ENCODE measurements at places on chromosomes 5 and 9.

DNA sequence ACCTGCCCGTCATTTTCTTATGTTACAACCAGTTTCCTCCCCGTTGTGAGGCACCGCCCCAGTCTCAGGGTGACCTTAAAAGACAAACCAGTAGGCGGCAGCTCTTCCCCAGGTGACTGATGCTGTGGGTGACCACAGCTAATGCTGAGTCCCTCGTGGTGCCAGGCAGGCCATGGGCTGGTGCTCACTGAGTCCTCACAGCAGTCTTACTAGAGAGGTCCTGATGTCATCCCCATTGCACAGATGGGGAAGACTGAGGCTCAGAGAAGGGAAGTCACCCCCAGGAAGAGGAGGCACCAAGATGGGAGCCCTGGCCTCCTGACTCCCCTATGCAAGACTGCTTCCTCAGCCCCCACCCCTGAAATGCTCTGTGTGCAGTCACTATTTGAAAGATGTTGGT lies 978 bp downstream of the CFAP157 start:
- no peak for DNase-seq

DNA sequence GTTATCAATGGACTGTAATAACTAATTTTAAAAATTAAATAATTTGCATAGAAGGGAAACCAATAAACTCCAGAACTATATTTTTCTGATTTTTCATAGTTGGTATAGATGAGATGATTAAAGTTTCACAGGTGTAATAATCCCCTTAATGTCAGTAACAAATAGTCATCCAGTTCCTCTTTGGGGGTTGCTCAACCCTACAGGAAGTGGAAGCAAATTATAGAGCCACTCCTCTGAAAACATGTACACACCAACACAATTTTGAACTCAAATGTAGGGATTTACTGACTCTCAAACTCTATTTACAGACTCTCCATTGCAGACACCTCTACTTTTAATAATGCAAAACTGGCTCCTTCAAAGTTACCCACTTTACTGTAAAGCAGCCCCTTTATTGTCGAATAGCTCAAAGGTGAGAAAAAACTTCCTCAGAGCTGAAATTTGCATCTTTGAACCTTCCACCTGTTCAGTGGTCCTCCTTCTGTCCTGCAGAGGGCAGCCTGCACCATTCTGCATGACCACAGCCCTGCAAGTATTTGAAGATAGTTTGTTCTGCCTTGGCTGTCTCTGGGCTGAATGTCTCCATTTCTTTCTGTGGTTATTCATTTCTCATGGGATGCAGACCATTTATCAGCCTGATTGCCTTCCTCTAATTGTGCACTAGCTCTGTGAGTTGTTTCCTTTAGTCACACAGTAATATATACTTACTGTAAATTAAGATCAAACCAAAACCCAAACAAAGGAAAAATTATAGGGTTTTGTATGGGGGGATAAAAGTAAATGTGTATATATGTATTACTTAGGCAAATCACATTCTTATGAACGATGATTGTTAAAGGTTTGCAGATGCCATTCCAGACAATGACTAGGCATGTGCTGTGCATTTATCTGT lies 383.2 kb upstream of the SGCD start:
- no peak for DNase-seq

DNA sequence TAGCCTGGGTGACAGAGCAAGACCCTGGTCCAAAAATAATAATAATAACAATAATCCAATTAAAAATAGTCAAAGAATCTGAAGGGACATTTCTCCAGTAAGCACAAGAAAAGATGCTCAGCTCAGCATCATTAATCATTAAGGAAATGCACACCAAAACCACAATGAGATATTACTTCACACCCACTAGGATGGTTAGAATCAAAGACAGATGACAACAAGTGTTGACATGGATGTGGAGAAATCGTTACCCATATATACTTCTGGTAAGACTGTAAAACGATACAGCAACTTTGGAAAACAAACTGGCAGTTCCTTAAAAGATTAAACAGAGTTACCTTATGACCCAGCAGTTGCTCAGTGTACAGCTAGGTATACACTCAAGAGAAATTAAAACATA lies 5.3 kb upstream of the FANCG start:
- no peak for DNase-seq

DNA sequence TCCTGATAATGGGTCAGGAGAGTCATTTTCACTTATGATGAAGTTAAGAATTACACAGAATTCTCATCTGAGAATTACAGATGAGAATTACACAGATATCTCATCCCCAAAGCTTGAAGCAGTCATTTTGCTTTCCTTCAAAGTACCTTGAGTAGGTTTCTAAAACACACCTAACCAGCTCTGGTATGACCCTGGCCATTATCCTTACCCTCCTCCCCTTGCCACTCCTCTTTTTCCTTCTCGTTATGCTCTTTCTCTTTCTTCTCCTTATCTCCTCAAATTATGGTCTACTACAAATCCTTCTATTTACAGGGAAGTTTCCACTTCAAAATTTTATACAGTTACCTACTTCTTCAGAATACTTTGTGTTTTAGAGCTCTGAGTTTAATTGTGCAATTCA lies 44.5 kb downstream of the MEF2C start:
- DNase-seq, result no peak

DNA sequence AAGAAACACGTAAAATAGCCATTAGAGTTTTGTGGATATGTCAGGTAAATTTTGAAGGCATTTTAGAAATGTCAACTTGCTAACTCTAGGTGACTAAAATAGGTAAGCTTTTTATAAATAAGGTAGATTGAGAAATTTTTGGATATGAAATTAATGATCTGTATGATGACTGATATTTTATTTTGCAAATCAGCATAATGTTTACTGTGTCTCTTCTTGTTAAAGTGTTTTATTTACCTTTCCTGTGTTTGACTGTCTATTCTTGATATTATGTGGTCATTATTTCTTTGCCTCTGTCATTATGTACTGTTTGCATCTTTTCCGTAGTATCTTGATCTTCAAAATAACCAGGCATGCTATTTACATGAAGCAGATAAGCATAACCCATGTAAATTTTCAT lies 58.4 kb downstream of the ZCCHC7 start:
- DNase-seq, result no peak

DNA sequence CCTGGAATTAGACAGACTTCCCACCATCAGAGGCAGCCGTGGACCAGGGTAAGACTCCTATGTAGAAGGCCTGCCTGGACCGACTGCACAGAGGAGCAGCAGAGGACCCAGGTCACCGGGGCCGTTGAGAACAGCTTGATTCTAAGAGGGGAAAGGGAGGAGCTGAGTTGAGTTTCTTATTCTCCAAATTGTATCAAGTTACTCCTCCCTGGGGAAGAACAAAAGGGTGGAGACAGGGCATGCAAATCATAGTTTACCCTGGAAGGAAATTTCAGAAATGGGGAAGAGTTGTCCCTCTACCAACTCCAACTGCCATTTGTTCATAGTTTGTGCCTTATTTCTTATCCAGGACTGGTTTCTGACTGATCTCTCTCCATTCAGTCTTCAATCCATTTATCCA lies 20.9 kb upstream of the SLC31A2 start:
- no peak for DNase-seq

GRCh38 chr9:84151640-84152039 lies 171.0 kb downstream of the RMI1 start:
- no peak for DNase-seq

GRCh38 chr9:217950-218349 lies 3.3 kb downstream of the DOCK8 start:
- DNase-seq, result no peak

- DNase-seq, result no peak
These were observed 709.3 kb upstream of the RGMB start for GRCh38 chr5:98064118-98064685.

GRCh38 chr5:160467555-160468362 lies 46.1 kb downstream of the PTTG1 start:
- no peak for DNase-seq

DNA sequence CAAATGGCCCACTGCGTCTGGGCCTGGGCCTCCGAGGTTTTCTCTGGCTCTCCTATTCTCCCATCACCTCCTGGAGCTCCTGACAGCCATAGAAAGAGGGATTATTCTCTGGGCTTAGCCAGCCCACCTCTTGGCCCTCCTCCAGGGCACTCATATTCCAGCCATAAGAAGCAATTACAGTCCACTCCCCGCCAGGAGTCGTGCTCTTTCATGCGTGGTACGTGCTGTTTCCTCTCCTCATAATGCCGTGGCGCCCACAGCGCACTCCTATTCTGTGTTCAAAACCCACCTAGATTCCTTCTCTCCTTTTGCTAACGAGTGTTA lies 240.8 kb upstream of the ZNF462 start:
- DNase-seq, result no peak

GRCh38 chr5:89277816-89278215 lies 394.8 kb upstream of the MEF2C start:
- DNase-seq, result no peak

GRCh38 chr9:114382699-114383520 lies 4.9 kb downstream of the AKNA start:
- DNase-seq, result no peak

- DNase-seq, result no peak
These were observed 2.3 kb downstream of the CDKN2B-AS1 start for GRCh38 chr9:21996858-21997257.

GRCh38 chr5:149886692-149887470 lies 57.7 kb downstream of the PDE6A start:
- no peak for DNase-seq

GRCh38 chr5:89901346-89901745 lies 508.2 kb downstream of the CETN3 start:
- DNase-seq, result no peak

DNA sequence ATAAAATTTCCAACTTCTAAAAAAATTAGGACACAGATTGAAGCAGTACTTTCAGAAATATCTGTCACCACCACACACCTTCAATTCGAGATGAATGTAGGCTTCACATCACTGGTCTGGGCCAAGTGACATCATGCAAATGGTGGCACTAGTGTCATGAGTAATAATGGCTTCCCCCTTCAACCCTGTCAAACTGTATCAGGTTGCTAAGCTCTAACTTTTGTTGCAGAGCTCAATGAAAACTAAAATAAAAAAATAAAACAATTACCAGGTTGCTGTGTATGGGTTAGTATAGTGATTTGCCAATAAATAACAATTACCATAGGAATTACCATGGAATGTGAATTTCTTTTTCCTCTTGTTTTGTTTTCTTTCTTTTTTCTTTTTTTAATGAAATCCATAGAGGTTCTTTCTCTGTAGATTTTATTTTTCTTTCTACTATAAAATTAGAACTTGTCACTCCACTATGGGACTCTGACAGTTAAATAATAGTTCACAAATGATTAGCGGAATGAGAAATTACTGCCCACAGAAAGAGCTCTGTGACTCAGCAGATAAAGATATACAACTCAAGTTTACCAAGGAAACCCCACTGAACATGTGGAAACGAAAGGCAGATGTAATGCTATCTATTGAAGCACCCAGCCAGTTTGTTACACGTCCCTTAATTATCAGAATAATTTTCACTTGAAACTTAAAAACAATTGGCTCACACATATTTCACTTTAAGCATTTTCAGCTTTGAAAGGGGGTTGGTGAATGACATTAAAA lies 783.8 kb upstream of the WWC1 start:
- no peak for DNase-seq

DNA sequence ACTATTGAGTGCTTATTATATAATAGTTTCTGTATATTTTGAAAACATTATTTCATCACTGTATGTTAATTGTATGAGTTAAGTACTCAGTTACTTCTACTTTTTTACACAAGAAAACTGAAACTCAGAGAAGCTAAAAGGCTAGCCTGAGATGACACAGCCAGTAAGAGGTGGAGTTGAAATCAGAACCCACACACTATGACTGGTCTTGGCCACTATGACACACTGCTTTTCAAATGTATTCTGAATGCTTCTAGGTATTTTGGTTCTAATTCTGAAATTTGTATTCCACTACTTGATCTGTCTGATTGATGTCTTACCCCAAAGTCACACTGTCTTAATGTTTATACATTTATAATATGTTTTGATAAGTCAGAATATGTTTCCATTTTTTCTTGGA lies 181.8 kb downstream of the ZDHHC21 start:
- DNase-seq, result no peak

DNA sequence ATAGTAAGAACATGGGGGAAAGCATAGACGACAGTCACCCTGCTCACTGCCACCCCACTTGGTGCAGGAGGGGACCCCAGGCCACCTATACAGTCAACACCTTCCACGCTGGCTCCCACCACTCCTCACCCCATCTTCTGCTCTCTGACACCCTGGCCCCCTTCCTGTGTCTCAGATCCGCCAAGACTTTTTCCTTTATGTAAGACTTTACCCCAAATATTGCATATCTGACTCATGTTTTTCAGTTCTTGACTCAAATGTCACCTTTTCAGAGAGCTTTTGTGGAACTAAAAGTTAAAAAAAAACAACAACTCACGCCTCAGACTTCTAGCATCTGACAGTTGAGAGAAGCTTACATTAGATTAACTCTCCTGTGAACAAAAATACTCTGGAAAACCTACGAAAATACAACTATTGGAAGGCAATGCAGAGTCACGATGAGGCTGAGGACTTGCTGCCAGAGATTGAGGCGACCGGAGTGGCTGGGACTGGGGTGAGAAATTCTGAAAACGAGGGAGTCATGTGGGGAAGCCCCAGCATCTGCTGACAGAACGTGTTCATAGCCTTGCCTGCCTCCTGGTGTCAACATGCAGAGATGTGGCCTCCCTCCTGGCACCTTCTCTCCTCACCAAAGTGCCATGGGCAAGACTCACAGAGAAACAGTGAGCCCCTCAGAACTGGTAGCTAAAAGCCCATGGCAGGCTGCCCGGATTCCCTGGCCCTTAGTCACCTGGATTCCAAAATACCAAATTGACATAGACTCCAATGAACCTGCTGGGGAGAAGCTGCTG lies 22.4 kb upstream of the FCN2 start:
- no peak for DNase-seq

- DNase-seq, result no peak
These were observed 182.2 kb upstream of the ANKRD55 start for GRCh38 chr5:56415356-56415765.
